PC-3 (cell line): ENCODE measurements at places on chromosomes 2 and 18. TPM values are rescaled to one million over a fixed set of nuclear protein-coding genes. Genes with fewer than 3 reads are reported as not detected.
A peak's percentile ranks its signal among the peaks of the same experiment; 100 is the strongest.

Gene CHRND
- total RNA-seq: not detected in 2 replicates

Gene FAHD2B
- 12.7 and 22.2 TPM in 2 replicates for total RNA-seq

Gene SLC19A3
- 0.26 TPM in 1 of 2 replicates, not detected in the other for total RNA-seq

Gene ALK
- total RNA-seq: 0.81 and 0.87 TPM in 2 replicates

Gene GALNT13
- 2.0 and 2.6 TPM in 2 replicates for total RNA-seq

Gene TTC27
- 33.0 and 33.5 TPM in 2 replicates for total RNA-seq

Gene ZNF521
- total RNA-seq: 0.04 TPM in 1 of 2 replicates, not detected in the other

DNA sequence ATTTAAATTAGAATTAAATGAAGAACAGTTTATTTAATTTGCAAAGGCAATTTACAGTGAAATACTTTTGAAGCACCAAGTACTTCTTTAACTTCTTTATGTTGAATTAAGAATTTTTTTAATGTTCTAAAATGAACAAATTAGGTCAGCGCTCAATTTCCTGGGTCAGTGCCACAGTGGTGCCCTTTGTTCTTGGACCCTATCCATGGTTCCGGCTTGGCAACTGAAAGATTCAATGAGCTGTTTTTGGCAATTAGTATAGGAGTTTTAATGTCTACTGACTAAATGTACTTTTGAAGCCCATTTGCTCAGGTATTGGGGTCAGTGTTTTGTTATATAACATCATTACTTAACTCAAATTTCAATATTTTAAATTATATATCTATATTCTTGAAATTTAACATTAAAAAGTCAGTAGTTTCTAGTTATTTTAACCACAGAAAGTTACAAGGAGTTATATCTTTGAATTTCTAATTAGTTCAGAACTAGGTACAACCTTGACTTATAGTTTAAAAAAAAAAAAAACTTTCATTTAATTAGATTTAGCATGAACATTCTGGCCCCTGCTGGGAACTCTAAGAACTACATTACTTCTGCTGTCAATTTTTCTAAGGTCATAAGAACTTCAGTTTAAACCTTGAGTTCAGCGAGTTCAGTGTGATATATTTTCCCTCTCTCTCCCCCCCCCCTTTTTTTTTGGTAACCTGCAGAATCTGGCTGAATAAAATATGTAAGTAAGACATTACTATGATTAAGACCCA, 7.6 kb upstream of the MSTN start:
- peak; percentile 82 for DNase-seq

DNA sequence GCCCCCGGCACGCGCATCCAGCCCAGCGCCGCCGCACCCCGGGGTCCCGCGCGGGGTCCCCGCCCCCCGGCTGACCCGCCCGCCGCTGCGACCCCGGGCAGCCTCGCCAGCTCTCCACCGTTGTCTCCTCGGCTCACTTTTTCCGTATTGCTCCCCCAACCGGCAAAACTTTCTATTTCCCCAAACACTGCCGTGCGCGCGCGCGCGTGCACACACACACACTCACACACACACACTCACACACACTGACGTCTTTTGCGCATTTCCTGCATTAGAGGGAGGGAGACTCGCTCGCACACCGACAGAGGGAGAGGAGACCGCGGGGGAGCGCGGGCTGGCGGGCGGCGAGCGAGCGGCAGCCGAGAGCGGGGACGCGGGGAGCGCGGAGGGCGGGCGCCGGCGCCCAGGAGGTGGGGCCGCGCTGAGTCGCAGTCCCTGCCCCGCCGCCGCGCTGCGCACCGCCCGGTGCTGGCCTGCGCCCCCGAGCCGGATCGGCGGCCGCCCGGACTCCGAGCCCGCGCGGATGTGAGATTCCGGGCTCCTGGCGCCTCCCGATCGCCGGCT, 542 bp upstream of the PRKCE start:
- peak; percentile 95 for DNase-seq

DNA sequence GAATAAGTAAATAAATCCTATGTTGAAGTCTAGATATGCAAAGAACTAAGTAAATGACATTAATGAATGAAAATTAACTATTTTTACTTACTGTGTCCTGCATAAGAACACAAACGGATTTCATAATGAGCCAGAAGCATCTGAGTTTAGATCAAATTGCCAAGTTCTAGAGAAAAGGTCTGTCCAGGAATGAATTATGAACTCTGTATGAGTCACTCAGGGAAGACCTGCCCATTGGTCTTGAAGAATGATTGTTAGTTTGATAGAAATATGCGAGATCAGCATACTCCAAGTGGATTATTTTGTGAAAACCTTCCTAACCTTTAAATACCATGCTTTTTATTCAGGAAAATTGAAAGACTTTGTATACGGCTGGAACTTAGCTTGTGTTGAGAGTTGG, 189.5 kb downstream of the DOK6 start:
- DNase-seq: peak; percentile 17

DNA sequence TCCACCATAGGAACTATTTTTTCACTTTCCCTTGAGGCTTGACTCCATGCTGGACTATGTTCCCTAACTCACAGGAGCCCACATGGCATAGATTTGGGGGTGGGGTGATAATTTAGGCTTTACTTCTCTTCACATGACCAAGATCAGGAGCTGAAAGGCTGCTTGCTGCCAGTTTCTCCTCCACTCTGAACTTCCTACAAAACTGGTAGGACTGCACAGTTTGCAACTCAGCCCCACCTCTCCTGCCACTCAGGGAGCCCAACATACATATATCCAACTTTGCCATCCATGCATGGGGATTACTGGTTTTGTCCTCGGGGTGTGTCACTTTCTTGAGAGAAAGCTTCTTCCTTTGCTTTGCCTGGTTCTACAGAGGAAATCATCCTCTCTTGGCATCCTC, 14.2 kb downstream of the INO80D start:
- no peak for DNase-seq

- no peak for DNase-seq
Observed at GRCh38 chr2:10722252-10722825, 909 bp downstream of the ATP6V1C2 start.

GRCh38 chr2:224284134-224284946, 117.6 kb downstream of the FAM124B start:
- peak; percentile 73 for DNase-seq

DNA sequence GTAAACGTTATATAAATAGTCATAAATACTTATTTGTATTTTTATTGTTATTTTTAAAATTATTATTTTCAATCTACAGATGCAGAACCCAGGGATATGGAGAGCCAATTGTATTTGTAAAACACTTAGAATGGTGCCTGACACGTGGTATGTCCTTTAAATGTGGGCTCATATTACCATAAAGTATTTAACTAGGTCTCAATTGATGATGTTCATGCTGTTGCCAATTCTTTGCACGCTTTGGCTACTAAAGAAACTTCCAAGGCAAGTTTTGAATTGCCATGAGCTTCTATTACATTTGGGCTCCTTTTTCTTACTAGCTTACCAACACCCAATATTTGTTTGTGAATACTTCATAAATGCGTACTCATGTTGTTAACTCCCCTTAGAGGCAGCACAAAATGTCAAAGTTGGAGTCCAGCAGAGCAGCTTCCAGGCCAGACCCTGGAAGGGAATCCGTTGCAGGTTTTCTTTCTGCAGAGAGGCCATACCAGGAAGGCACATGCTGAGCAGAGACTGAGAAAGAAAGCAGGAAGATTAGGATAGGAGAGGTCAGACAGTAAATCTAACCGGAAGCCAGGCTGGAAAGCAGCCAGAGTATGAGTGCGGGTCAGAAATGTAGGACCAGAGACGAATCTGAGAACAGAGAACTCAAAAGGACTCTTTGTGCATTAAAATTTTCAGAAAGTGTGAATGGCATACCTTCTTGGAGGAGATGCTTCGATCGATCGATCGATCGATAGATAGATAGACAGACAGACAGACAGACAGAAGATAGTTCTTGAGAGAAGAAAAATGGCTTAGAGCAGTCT, 4.2 kb upstream of the NOSTRIN start:
- no peak for DNase-seq

DNA sequence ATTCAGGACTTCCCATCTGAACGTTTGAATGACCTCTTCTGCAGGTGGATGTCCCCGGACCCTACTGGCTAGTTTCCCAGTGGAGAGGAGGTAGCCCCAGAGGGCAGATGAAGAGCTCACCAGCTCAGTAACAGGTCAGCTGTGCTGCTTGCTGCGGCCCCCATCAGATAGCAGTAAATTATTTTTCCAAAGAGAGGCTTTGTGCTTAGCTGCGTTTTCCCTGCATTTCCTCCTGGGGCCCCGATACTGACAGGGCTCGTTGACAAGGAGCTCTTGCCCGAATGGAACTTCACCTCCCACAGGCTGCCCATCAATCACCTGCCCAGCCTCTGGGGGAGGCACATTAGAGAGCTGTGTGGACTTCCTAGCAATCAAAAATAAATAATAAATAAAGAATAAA, 185.8 kb downstream of the DOK6 start:
- DNase-seq: no peak

- DNase-seq: no peak
Observed at GRCh38 chr2:237513693-237514092, 26.6 kb downstream of the MLPH start.

GRCh38 chr18:41378598-41378997, 576.4 kb upstream of the PIK3C3 start:
- DNase-seq: peak; percentile 50

DNA sequence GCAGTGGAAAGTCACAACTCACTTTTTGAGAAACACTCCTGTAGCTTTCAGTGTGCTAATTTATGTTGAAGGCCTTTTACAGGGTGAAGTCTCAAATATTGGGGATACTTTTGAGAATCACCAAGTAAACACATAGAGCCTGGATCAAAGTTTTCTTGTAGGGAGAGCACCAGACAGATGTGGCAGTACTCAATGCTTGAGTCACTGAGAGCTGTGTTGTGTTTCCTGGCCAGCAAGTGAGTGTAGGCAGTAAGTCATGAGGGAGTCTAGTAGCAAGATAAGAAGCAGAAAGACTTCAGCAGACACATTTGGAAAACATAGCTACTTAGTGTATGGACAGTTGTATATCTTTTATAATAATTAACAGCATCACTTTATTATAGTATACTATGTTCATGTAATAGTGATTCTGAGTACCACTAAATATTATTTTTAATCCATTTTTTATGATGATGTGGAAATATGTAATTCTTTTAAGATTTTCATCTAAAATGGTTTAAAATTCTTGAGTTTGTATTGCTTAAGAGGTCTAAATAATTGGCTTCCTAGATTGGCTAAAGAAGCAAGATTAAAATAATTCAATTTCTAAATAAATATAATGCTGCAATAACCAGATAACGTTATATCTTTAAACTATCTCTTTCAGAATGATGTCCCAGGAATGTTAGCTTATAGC, 12.8 kb downstream of the PSMD1 start:
- no peak for DNase-seq

- no peak for DNase-seq
Observed at GRCh38 chr2:240812721-240813120, 7.3 kb downstream of the KIF1A start.

- DNase-seq: no peak
Observed at GRCh38 chr2:168471163-168471475, 15.0 kb downstream of the CERS6 start.

DNA sequence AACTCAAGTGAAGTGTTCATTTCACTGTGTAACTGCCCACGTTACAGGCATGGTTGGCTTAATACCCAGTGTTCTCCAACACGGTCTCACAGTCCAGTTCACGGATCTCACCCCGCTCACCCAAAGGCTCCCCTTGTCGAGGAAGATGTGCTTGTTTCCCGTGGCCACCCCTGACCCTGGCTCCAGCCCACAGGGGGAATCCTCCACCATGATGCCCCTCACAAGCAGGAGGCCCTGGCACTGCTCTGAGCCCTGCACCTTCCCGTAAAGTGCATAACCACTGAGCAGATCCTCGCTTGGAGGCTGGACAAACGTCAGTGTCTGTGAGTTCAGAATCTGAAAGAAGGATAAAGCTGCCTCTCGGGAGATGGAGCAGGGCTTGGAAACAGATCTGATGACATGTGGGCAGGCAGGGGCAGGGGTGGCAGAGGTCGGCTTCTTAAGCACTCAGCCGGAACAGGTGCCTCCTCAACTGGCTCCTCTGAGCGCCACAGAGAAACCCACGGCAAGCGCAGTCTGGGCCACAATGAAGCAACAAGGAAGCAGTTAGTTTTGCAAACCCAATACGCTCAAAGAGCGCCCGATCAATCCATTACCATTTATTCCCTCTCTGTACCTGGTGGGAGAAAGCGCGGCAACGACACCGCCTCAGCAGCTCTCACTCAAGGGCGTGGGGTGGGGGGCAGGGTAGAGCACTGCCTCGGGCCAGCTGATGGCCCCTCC, 17.6 kb downstream of the HDAC4 start:
- no peak for DNase-seq

DNA sequence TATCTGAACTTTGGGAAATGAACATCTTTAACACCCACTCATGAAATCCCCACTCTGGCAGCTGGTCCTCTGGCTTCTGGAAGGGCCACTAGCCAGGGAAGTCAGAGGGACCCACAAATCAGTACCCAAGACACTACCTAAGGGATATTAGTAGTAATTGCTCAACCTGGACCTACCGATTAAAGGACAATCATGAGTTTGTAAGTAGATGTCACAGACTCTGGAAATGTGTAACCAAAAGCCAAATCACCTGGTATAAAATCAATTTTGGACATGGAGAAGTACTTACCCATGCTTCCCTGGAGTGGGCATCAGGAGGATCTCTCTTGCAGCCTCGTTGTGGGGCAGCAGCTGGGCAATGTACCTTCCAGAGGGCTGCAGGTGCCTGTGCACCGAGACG, 389.8 kb downstream of the ALK start:
- DNase-seq: no peak

- DNase-seq: peak; percentile 84
Observed at GRCh38 chr2:64649626-64650025, 4.1 kb downstream of the SERTAD2 start.

- no peak for DNase-seq
Observed at GRCh38 chr18:71902482-71902881, 641.7 kb downstream of the CBLN2 start.

DNA sequence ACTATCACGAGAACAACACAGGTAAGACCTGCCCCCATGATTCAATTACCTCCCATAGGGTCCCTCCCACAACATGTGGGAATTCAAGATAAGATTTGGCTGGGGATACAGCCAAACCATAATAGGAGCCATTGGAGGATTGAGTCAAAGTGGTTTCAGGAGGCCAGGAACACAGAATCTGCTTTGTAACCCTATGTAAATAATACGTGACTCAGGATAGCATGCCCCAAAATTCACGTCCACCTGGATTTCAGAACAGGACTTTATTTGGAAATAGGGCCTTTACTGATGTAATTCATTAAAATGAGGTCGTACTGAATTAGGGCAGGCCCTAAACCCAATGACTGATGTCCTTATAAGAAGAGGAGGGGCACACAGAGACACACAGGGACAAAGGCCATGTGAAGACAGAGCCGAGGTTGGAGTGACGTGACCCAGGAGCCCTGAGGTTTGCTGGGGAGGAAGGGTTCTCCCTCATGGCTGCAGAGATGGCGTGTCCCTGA, 16.0 kb upstream of the CNDP2 start:
- DNase-seq: peak; percentile 74

DNA sequence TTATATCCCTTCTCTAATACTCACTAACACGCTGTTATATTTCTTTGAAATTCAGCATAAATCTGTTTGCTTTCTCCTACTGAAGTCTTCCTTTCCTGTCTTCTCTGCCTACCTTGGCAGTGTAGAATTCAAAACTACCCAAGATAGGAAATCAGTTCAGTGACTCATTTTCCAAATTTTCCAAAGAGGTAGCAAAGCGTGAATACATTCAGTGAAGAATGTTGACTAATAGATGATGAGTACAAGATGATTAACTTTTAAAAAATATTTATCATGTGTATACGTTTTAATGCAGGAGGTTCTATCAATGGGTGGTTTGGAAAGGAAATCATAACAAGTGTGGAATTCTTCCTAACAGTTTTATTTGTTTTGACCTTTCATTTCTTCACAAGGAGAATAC, 201.9 kb upstream of the SLC8A1 start:
- DNase-seq: peak; percentile 95
